ENCODE measurements at places on chromosomes 5 and 9.
A peak's percentile ranks its signal among the peaks of the same experiment; 100 is the strongest.

DNA sequence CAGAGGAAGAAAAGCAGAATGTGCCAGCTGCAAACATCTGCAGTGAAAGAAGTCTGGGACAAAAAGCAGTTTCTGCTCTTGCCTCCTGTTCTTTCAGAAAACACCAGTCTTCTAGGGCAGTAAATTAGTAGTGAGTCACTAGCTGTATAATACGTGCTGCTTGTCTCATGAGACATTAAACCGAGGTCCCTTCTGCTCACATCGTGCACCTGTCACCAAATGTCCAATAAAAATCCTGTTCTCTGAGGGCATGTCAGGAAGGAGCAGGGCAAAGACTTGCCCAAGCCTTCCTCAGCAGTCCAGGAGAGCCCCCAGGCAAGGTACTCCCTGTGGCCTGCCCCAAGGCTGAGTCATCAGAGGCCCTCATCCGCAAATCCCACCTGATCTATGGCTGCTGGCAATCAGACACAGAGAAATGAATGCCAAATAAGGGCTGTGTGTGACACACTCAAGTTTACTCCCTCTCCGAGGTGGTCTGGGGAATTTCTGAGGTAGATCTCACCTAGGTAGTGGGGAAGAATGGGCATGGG lies 255.3 kb upstream of the SMARCA2 start:
- no peak for DNase-seq

DNA sequence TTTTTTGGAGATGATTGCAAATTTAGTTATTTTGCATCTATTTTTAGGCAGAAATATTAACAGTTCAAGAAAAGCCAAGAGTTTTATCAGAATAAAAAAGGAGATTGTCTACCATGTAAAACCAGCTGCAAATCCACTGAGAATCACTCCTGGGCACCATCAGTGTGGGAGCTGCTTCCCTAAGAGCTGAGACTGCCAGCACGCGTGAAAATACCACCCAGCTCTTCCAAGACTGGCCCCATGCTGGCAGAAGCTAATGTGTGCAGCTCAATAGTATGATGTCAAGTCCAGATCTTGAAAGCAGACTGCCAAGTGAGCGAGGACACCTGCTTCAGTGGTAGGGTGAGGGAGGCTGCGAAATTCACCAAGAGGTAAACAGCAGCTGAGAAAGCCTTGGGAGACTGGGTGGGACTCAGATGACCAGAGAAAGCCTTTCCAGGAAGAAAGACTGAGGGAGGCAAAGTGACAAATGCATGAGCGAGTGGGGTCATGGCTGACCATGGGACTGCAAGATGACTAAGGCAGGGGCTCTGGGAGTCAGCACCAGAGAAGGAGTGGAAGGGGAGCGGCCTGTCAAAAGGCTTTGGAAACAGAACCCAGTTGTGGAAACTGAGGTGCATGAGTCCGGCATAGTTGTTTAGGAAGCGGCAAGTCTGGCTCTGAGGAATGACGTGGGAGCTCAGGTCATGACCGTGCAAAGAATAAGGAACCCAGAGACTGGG lies 200.9 kb downstream of the GADD45G start:
- no peak for DNase-seq

- DNase-seq, result no peak
These were observed 431.0 kb upstream of the MEF2C start for GRCh38 chr5:89313804-89314588.

DNA sequence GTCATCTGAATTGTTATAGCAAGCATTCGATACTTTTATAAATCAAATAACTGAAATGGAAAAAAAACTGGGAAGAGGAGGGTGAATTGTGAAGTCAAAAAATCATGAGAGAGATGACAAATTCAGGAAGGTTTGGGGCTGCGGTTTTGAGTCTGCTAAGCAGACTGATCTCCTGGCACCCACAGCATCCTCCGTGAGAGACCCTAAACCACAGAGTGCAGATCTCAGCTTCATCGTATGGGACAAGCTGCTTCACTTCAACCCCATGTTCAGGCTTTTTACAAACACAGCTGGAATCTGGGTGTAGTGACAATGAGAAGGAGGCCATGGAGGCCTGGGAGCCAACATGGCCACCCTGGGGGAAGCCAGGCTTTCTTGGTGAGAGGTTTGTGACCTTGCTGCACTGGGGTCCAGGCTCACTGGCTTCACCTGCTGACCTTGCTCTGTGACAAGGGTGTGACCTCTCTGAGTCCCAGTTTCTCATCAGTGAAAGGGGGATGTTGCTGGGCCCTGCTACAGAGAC lies 19.4 kb downstream of the USP20 start:
- no peak for DNase-seq

GRCh38 chr9:113221003-113221799 lies at the start of the genes FKBP15 and SLC31A1:
Gene FKBP15 (minus strand): TSS chr9:113221277. CDS start chr9:113221243, 34 bp downstream.
Gene SLC31A1 (plus strand): TSS chr9:113221544. CDS start chr9:113256149, 34,605 bp downstream.
- peak; percentile 95 for DNase-seq

DNA sequence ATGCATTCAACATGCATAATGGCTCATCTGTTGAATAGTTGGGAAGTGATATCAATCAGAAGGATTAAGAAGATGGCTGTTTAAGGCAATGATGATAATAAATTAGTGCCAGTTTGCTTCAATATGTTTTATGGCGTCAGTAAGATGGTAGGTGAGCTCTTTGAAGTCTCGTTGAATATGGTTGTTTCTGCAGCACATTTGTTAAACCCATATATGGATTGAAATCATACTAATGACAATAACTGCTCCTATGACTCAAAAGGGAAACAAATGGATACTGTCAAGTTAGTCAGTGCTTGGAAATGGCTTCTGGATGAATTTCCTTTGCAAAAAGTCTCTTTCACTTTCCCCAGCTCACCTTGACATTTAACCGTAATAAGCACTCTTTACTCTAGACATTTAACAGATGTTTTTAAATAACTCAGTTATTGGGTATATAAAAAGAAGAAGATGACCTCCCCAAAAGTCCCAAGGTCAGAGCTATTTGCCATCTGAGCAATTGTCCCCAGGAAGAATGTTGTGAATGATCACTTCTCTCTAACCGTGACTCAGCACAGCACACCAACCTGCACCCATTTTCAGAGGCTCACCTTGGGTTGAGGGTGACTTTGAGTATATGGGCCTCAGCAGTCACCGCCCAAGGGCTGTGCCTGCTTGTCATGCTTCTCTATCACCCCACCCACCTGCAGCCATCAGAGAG lies 133.4 kb downstream of the GRIA1 start:
- DNase-seq, result no peak

GRCh38 chr5:138257583-138257982 lies 16.8 kb downstream of the GFRA3 start:
- DNase-seq, result no peak

DNA sequence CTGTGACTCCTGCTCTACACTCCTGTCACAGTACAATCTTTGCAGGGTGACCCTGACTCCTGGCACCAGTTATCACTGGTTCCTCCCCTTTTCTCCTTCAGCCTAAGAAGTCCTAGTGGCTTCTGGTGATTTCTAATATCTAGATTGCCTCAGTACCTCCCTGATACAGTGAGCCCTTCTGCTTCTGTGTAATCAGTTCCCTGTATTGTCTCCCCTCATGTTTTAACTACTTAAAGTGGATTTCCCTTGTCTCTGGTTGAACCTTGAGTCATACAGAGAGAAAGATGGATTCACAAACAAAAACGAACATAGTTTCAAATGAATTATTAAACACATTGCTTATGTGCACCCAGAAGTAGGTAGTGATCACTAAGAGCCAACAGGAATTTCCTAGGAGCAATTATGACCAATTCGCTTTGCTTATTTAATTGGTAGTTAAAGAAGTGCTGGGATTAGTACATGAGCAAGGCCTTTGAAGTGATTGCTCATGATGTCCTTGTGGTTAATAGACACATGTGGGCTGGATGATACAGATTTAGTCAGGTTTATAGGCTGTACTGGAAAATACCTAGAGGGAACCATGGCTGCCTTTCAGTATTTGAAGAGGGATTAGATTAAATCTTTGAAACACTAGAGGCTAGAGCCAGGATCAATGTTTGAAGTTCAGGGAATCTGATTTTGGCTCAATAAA lies 145.8 kb upstream of the MEF2C start:
- DNase-seq, result no peak

GRCh38 chr9:9004810-9005209 lies 1205.2 kb upstream of the DMAC1 start:
- DNase-seq, result no peak

- no peak for DNase-seq
These were observed 103.6 kb downstream of the PIK3R1 start for GRCh38 chr5:68318955-68319705.

GRCh38 chr5:180486636-180487149 lies 7.5 kb upstream of the CNOT6 start:
- no peak for DNase-seq

- no peak for DNase-seq
These were observed 66.9 kb downstream of the HMCN2 start for GRCh38 chr9:130332384-130332926.

- DNase-seq, result no peak
These were observed 6.9 kb downstream of the IL17B start for GRCh38 chr5:149372076-149372795.

DNA sequence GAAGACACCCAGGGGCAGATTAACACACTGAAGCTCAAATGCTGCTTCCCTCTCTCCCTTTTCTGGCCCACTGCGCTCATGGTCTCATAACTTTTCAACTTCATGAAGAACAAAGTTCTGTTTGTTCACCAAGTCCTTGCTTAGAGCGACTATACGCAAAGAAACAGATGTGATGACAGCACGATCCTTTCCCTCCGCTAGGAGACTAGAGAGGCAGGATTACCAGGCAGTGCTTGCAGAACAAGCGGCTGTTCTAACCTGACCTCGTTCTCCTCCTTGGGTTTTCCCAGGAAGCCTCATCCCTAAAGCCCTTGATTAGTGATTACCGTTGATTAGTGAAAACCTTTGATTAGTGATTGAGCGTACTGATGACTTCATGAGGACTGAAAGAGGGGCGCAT lies 649.9 kb downstream of the IRX1 start:
- DNase-seq, result no peak

GRCh38 chr9:125296843-125297372 lies 35.3 kb downstream of the GAPVD1 start:
- DNase-seq, result no peak

GRCh38 chr9:36893184-36893583 lies 140.9 kb downstream of the PAX5 start:
- DNase-seq, result no peak

DNA sequence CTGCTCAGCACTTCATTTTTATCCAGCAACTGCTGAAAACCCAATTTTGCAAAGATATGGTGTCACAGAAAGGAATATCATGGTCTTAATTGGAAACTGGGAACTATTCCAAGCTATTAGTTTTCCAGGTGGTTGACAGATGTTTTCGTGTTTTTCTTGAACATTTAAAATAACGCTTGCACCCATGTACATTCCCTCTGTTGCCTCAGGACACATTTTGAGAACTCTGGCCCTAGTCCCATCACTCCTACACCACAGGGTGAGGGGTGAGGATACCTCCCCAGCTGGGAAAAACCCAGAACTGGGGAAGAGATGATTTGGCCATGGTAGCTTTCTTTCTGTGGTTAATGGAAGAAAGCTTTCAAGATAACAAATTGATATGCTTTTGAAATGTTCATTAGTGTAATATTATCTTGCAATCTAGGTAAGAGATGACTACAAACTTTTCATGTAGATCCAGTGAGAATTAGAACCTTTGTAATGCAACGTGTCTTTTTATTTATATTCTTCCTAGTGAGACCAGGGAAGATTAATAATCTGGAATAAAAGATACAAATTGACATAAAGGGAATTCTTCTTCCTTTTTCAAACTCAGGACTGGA lies 627.0 kb downstream of the RAB3C start:
- DNase-seq, result no peak

DNA sequence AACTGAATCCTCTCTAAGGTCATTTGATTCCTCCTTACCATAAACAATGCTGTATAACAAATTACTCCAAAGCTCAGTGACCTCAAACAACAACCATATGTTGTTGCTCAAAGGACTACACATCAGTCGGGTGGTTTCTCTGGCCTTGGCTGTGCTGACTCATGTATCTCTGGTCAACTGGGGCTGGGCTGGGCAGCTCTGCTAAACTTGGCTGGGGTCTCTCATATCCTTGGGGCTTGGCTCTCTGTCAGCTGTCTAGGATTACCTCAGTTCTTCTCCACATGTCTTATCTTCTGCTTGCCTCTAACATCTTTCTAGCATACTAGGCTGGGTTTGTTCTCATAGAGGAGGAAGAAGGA lies 86.4 kb downstream of the GALNT10 start:
- DNase-seq, result no peak

GRCh38 chr5:147576646-147577535 lies 67.0 kb upstream of the DPYSL3 start:
- DNase-seq, result peak; percentile 17

- DNase-seq, result peak; percentile 75
These were observed 2.4 kb downstream of the SAPCD2 start for GRCh38 chr9:137067860-137068538.

DNA sequence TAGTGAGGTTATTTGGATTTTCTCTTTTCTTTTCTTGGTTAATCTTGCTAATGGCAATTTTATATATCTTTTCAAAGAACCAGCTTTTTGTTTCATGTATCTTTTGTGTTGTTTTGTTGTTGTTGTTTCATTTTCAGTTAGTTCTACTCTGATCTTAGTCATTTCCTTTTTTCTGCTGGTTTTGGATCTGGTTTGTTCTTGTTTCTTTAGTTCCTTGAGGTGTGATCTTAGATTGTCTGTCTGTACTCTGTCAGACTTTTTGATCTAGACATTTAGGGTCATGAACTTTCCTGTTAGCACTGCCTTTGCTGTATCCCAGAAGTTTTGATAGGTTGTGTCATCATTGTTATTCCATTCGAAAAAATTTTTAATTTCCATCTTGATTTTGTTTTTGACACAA lies 399.7 kb downstream of the TLE1 start:
- DNase-seq, result no peak

- DNase-seq, result no peak
These were observed 242.6 kb downstream of the DRD1 start for GRCh38 chr5:175201393-175201792.

- no peak for DNase-seq
These were observed 12.9 kb downstream of the MINAR2 start for GRCh38 chr5:129760636-129761325.

- no peak for DNase-seq
These were observed 68.0 kb upstream of the MAMDC2 start for GRCh38 chr9:69975681-69976080.

DNA sequence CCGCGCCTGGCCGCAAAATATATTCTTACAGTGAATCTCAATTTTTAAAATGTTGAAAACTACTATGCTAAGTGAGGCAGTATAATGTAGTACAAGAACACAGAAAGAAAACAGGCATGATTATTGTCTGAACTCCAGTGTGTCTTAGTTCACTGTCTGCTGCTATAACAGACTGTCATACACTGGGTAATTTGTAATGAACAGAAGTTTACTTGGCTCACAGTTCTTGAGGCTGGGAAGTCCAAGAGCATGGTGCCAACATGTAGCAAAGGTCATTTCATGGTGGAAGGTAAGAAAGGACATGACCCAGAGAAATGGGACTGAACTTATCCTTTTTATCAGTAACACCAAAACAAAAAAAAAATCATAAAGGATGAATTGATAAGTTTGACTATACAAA lies 19.9 kb upstream of the TEX10 start:
- no peak for DNase-seq
